ENCODE measurements at places on chromosomes 2 and 18. TPM values are rescaled to one million over a fixed set of nuclear protein-coding genes. Genes with fewer than 3 reads are reported as not detected.

Gene FIGLA
- not detected for total RNA-seq

Gene GLB1L
- total RNA-seq, result 19.8 TPM

Gene NOL4
- 0.42 TPM for total RNA-seq

DNA sequence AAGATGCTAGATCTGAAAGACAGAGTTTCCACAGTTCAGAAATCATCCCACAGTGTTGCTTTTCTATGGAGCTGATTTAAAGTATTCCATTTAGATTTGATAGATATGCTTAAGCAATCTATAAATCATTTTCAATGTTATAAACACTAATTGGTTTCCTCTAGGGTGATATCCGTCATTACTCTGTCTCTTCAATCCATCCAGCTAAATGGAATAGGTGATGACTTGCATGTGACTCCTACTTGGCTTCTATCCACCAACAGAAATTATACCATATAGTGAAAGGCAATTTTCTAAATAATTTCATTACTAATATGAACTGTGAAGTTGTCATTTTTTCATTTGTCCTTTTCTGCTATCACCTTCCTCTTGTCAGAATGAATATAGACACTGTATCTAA, 84.9 kb downstream of the AOX1 start:
- DNase-seq, result no peak

- DNase-seq, result no peak
These were observed 22.7 kb downstream of the BCL11A start for GRCh38 chr2:60530660-60531281.

GRCh38 chr2:55500025-55500424, 19.5 kb upstream of the CFAP36 start:
- no peak for DNase-seq

- no peak for DNase-seq
These were observed 38.0 kb upstream of the GPAT2 start for GRCh38 chr2:96072746-96073145.

Measured in kidney epithelial cell (primary cell).